ENCODE measurements at places on chromosomes 6 and 20. TPM values are rescaled to one million over a fixed set of nuclear protein-coding genes. Genes with fewer than 3 reads are reported as not detected.

GRCh38 chr6:9717568-9717967, 697.3 kb downstream of the TFAP2A start:
- no peak for DNase-seq

Gene OR2H2
- total RNA-seq, result not detected

- DNase-seq, result no peak
Measured at GRCh38 chr20:13255356-13255755, 34.3 kb downstream of the ISM1 start.

- no peak for DNase-seq
Measured at GRCh38 chr20:57024849-57025248, 241.6 kb downstream of the BMP7 start.

GRCh38 chr6:73079978-73080377, 145.3 kb downstream of the KHDC1L start:
- DNase-seq, result no peak

DNA sequence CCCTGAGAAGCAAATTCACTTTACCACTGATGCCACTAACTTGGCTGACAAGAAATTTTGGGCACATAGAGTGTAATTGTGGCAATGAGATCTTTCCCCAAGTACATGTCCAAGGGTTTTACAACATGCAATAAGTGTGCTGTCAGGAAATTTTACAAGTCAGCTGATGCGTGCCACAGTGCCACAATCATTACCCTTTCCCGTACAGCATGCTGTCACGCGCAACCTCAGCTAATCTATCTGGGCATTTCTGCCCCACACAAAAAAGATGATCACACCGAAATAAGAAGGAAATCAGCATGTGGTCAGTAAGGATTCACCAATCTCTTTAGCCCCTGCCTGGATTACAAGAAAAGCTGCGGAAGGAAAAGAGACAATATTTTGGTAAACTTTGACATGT, 163.6 kb upstream of the PREP start:
- DNase-seq, result no peak

DNA sequence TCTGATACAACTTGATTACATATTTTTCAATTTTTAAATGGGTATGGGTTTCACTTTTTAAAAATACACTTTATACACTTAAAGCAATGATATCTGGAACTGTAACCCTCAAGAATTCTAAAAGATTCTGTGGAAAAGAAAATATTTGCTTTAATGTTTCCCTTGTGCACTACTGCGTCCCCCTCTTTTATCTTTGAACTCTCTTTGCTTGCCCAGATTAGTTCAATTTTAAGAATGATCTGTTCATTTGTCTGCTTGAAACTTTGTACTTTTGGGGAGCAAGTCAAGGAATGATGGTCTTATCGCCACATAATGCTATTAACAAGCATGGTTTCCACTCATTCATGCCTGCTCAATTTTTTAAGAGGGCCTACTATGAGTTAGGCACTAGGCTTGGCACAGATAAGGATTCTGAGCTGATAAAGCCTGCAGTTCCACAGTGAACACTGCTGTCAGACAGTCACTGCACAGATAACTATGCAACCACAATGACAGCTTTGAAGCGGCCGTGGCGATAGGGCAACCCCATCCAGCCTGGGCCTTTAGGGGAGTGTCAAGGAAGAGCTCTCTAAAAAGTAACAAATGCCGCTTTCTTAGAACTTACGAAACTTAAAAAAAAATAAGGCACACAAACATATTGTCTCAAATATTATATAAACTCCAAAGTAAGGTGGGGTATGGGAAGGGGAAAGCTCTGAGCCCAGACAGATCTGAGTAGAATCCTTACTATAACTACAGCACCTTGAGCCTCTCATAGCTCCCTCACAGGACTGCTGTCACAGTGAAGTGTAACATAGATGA, 29.7 kb downstream of the FYN start:
- DNase-seq, result no peak
